ENCODE measurements at places on chromosomes 13 and 19. TPM values are rescaled to one million over a fixed set of nuclear protein-coding genes. Genes with fewer than 3 reads are reported as not detected.

The CYP4F2 gene
- not detected for total RNA-seq

The NDUFB7 gene
- 340 TPM for total RNA-seq

The PRTN3 gene
- total RNA-seq: 0.14 TPM

The PALM gene
- total RNA-seq: 42.9 TPM

The HRC gene
- not detected for total RNA-seq

The ZNF221 gene
- total RNA-seq: 5.8 TPM

The SIGLEC5 gene
- total RNA-seq: not detected

The CATSPERD gene
- not detected for total RNA-seq

Measured in A172 (cell line).